ENCODE measurements at places on chromosomes 5 and 9. TPM values are rescaled to one million over a fixed set of nuclear protein-coding genes. Genes with fewer than 3 reads are reported as not detected.

DNA sequence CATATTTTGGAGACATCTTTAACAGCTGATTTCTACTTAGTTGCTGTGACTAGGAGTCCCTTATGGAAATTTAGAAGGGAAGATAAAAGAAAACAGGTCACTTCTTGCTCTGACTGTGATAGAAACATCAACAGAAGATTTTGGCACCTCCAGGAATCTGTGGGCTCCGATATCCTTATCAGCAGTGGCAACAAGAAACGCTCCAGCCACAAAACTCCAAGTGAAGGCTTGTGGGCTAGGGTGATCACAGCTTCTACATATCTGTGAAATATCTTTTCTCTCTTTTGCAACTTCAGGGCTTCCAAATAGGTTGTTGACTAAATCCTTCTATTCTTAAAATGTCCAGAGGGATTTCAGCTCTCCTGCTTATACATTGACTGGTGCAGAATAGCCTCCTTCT is 1625.5 kb upstream of the CDH6 start:
- H3K4me3 ChIP-seq: no peak overlapping the region
- H3K27ac ChIP-seq: no peak overlapping the region
- no peak for DNase-seq
- no peaks in the 10 kb centered on the region for H3K4me1 ChIP-seq
- H3K36me3 ChIP-seq: no peaks in the 10 kb centered on the region
- H3K27me3 ChIP-seq: no peaks in the 10 kb centered on the region

DNA sequence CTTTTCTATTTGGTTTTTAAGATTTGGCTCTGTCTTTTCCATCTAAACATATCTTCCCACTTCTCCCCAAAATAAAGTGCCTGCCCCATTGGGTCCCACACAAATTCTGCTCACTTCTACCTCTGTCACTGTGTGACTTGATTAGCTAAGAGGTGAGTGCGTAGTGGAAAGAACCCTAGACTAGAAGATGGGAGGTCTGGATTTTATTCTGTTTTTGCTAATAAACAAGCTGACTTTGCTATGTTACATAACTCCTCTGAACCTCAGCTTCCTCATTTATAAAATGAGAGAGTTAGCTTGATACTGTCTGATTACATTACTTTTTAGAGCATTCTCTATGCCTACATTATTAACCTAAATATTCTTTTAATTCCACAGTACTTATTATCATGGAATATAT is 51.3 kb upstream of the PTGER4 start:
- DNase-seq: peak; percentile 17
- no peaks in the 10 kb centered on the region for H3K36me3 ChIP-seq
- H3K4me3 ChIP-seq: no peak overlapping the region

- H3K4me3 ChIP-seq: no peak overlapping the region
- H3K4me1 ChIP-seq: no peaks in the 10 kb centered on the region
- H3K36me3 ChIP-seq: no peaks in the 10 kb centered on the region
- no peaks in the 10 kb centered on the region for H3K27me3 ChIP-seq
- DNase-seq: no peak
Measured at GRCh38 chr5:131379723-131380122, 115.9 kb downstream of the CDC42SE2 start.

PKD2L2 gene
- total RNA-seq: not detected

GABRA1 gene
- not detected for total RNA-seq

DNA sequence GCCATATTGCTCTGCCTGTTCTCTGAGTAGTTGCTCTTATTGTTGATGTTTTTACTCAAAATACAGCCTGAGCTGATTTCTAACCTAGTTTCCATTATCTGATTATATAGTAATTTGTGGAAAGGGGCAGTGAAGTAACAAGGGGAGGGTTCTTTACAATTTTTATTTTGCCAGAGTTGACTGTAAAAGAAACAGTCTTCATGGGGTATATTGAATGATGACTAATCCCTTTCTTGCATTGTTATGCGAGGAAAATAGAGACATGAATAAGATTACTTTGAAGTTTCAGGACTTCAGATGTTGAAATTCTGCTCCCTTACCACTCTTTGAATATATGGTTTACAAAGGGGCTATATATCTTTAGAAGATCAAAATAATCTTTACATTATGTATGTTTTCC is 9.1 kb upstream of the LRRC70 start:
- H3K36me3 ChIP-seq: peaks cover 5% of the 10 kb centered on the region
- no peak overlapping the region for H3K27ac ChIP-seq
- H3K27me3 ChIP-seq: no peaks in the 10 kb centered on the region
- no peaks in the 10 kb centered on the region for H3K4me1 ChIP-seq
- DNase-seq: no peak
- no peak overlapping the region for H3K4me3 ChIP-seq
